ENCODE measurements at places on chromosomes 13 and 19. TPM values are rescaled to one million over a fixed set of nuclear protein-coding genes. Genes with fewer than 3 reads are reported as not detected.

GRCh38 chr13:85091631-85092234 lies 707.5 kb downstream of the SLITRK6 start:
- DNase-seq: no peak

DNA sequence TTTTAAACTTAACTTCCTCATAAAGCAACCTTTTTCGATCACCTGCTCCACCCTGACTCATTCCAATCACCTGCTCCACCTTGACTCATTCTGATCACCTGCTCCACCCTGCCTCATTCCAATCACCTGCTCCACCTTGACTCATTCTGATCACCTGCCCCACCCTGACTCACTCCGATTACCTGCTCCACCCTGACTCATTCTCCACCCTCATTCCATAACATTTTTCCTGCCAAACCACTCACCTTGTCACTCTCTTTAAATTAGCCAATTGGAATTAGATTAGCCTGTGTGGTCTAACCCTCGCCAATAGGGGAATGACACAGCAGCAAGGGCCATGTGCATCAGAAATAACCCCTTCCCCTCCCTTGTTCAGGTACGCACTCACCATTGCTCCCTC lies 31.9 kb upstream of the ZNF83 start:
- DNase-seq: no peak

DNA sequence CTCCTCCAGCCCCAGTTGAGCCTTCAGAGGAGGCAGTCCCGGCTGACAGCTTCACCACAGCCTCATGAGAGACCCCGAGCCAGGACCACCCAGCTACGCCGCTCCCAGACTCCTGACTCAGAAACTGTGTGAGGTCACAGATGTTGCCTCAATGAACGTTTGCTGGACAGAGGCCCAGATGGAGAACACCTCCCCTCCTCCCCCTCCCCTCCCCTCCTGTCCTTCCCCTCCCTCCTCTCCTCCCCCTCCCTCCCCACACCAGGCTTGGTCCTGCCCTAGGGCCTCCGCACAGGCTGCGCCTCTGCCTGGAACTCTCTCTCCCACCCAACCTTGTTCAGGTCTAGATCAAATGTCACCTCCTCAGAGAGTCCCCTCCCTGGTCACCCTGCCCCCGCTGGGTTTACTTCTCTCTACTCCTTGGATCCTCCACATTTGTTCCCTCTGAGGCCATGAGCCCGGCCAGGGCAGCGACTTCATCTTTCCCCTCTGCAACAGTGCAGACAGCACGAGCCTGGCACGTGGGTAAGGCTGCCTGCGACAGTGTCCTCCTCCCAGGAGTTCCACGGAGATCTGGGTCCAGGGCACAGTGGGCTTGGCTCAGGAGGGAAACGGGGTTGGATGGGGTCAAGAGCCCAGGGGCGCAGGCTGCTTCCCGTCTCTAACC lies 17.4 kb downstream of the PIP5K1C start:
- no peak for DNase-seq

GRCh38 chr13:41606646-41607045 lies 149.3 kb downstream of the RGCC start:
- DNase-seq: no peak

GRCh38 chr19:6745965-6746364 lies 6.5 kb downstream of the TRIP10 start:
- DNase-seq: no peak

The EMP3 gene
- total RNA-seq: 32.5 TPM

The SHISA2 gene
- 105 TPM for total RNA-seq

DNA sequence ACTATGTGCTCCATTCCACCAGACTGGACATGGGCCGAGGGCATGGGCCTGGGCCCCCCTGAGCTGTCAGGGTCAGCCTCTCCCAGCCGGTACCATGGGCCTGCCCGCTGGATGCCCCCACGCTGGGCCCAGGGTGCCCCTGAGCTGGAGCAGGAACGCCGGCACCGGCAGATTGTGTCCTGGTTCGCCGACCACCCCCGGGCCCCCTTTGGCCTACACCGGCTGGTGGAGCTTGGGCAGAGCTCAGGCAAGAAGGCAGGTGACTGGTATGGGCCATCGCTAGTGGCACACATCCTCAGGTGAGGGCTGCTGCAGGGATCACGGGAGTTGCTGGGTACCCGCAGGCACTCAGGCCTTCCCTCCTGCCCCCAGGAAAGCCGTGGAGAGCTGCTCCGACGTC lies 3.1 kb downstream of the ATG4D start:
- DNase-seq: no peak

- DNase-seq: no peak
Measured at GRCh38 chr13:92991692-92992091, 234.9 kb upstream of the GPC6 start.
